ENCODE measurements at places on chromosomes 16 and 17.

DNA sequence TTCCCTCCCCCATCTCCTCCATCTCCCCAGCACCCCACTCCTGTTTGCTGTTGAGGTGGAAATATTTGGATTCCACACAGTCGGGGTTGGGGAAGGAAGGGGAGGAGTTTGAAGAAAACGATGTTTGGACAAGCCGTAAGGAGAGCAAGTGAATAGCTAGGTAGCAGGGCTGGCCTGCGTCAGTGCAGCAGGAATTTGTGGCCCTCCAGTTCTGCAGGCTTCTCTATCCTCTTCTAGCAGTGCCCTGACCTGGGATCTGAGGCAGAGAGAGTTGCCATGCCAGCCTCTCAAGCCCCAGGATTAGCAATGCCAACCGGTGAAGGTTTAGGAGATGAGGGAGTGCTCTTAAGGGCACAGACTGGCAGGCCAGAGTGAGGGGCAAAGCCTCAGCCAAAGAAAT lies 12.5 kb downstream of the TLCD2 start:
- no peak for DNase-seq

- no peak for DNase-seq
Measured at GRCh38 chr17:55865072-55865762, 114.4 kb downstream of the PCTP start.

- no peak for DNase-seq
Measured at GRCh38 chr16:85981826-85982562, 83.0 kb downstream of the IRF8 start.

GRCh38 chr17:31907342-31907962 lies 5.9 kb upstream of the UTP6 start:
- DNase-seq = no peak

DNA sequence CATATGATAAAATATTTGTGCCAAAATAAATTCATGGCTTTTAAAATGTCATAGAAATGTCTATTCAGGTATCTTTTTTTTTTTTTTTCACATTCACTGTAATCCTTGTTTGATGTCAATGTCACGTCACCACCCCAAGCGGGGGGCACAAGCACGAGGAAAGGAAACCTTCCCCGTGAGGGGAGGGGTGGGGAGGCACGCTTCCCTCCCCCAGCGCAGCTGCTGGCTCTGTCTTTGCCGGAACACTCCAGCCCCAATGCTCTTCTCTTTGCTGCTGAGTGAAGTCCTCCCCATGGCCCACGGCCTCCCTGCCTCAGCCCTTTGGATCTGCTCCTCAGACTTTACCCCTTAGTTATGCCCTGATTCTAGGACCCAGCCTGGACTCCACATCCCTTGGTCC lies 1.5 kb downstream of the SLC35G3 start:
- DNase-seq = peak; percentile 32
